ENCODE measurements at places on chromosomes 2 and 18. TPM values are rescaled to one million over a fixed set of nuclear protein-coding genes. Genes with fewer than 3 reads are reported as not detected.
A peak's percentile ranks its signal among the peaks of the same experiment; 100 is the strongest.

The MAB21L4 gene
- total RNA-seq: not detected

DNA sequence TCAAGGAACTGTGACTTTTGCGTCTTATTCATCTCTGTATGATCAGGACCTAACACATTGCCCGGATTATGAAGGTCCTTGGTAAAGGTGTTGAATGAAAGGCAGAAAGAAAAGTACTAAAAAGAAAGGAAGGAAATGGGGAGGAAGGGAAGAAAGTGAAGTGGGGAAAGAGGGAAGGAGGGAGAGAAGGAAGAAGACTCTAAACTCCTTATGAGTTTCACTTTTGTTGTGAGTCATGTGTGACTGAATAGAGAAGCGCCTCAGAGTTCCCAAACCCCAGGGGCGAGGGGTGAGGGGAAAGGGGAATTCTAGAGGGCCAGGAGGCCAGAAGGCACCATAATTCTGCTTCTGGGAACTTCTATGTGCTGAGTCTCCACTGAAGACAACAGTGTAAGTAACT, 30.9 kb upstream of the OSBPL6 start:
- H3K27me3 ChIP-seq: no peaks in the 10 kb centered on the region
- no peaks in the 10 kb centered on the region for H3K36me3 ChIP-seq
- H3K27ac ChIP-seq: no peak overlapping the region
- DNase-seq: no peak
- H3K4me3 ChIP-seq: no peak overlapping the region

DNA sequence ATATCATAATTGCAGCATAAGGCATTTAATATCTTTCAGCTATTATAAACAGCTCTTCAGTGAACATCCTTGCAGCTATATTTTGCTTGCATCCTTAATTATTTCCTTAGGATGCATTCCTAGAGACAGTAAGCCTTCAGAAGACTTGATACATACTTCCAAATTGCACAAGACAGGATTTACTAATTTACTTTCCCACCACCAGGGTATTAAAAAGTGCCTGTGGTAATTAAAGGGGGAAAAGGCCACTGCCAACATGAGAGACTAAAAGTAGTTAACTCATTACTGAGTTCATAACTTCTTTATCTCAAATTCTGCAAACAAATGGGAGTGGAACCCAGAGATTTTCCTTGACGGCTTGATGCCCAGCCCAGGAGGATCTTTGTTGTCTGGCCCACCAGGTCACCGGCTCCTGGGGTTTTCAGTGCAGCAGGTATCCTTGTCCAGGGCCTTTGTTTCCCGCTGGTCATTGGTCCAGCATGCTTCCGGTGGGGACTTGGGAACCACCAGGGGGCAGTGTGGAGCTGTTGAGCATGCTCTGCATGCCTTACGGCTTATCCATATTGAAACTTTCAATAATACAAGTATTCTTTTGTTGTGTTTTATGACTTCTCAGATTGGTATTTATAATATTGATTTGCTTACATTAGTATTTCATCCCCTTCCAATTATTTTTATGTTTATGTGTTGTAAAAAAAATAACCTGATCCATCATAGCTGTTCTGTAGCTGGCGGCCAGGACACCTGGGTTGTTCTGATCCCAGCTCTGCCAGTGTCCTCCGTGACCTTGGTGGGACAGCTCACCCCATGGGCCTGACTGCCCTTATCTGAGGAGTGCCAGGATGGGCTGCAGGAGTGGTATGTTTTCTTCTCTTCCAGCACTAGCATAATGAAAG, 61.4 kb downstream of the TGOLN2 start:
- peak; percentile 25 for DNase-seq
- peaks cover 39% of the 10 kb centered on the region for H3K4me1 ChIP-seq
- no peak overlapping the region for H3K4me3 ChIP-seq
- no peaks in the 10 kb centered on the region for H3K27me3 ChIP-seq
- no peak overlapping the region for H3K27ac ChIP-seq

The OSBPL6 gene
- total RNA-seq: 2.3 TPM

- no peaks in the 10 kb centered on the region for H3K36me3 ChIP-seq
- H3K4me3 ChIP-seq: no peak overlapping the region
- H3K4me1 ChIP-seq: peaks cover 7% of the 10 kb centered on the region
- DNase-seq: peak; percentile 69
These were observed 87.6 kb downstream of the CYRIA start for GRCh38 chr2:16578081-16578480.

DNA sequence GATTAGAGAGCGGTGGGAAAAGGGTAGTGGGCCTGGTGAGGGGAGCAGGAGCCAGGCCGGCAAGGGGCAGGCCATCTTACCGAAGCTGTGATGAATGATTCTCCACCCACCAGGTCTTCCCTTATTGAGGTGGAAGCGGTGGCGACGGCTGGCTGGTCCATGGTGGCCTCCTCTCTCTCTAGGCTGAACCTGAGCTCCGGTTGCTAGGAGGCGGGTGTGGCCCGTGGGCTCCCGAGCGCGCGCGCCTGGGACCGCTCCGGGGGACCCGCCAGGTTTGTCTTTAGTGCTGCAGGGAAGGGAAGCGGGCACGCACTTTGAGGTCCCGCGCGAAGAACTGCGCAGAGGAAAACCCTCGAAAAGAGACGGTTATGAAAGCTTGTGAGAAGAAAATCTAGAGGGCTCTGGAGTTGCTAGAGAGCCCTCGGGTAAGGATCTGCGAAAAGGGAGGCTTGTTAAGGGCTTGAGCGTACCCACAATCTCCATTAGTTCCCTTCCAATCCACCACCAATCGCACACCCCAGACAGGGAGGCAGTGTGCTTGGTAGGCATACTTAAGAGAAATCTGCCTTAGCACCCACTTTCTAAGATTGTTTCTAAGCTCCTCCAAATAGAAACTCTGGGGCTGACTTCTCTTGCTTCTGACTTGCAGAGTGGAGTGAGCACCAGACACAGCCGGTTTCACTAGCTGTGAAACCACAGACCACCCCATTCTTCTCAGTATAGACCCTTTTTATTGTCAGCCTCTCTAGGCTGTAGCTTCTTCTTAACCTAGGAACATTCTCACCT, at the start of gene STPG4:
Gene STPG4, minus strand, starts transcription at position 218 of the 786 bp plus-strand sequence. Its CDS starts 57 bp downstream, at position 161.
- H3K27ac ChIP-seq: no peak within 1 kb of the TSS
- H3K36me3 ChIP-seq: peaks cover 9% of the 10 kb centered on the region
- H3K4me1 ChIP-seq: no peaks in the 10 kb centered on the region
- H3K4me3 ChIP-seq: no peak within 1 kb of the TSS
- DNase-seq: no peak

The CHRND gene
- total RNA-seq: not detected

DNA sequence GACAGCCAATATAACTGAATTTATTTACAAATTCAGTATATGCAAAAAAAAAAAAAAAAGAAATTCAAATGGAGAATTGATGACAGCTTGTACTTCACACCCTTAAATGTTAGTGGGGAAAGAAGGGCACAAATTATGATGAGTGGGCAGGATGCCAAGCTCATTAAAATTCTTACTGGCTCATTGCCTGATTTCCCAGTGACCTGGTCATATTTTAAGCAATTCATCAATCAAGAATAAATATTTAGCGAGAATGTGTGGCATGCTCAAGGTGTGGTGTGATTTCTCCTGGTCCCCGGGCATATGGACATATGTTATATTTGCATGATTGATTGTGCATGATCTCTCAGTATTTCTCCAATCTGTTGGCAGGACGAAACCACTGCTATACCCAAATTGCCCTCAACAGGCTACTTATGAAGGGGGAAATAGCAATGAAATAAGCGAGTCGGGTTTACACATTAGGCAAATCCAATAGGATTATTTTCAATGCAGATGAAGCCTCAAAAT, 883.0 kb downstream of the LRRTM4 start:
- DNase-seq: no peak
- no peaks in the 10 kb centered on the region for H3K4me1 ChIP-seq
- no peak overlapping the region for H3K4me3 ChIP-seq
- no peak overlapping the region for H3K27ac ChIP-seq

The ACVR2A gene
- 7.5 TPM for total RNA-seq

- H3K4me1 ChIP-seq: no peaks in the 10 kb centered on the region
- no peaks in the 10 kb centered on the region for H3K36me3 ChIP-seq
- no peaks in the 10 kb centered on the region for H3K27me3 ChIP-seq
- H3K27ac ChIP-seq: no peak overlapping the region
These were observed 36.8 kb upstream of the CPS1 start for GRCh38 chr2:210519594-210519993.

GRCh38 chr18:2442006-2442405, 129.3 kb downstream of the METTL4 start:
- H3K4me1 ChIP-seq: no peaks in the 10 kb centered on the region
- no peak overlapping the region for H3K4me3 ChIP-seq
- DNase-seq: no peak

The XIRP2 gene
- total RNA-seq: 0.66 TPM

- no peak overlapping the region for H3K27ac ChIP-seq
- DNase-seq: no peak
- peaks cover 15% of the 10 kb centered on the region for H3K4me1 ChIP-seq
These were observed 98.6 kb downstream of the NOL10 start for GRCh38 chr2:10591207-10591606.

DNA sequence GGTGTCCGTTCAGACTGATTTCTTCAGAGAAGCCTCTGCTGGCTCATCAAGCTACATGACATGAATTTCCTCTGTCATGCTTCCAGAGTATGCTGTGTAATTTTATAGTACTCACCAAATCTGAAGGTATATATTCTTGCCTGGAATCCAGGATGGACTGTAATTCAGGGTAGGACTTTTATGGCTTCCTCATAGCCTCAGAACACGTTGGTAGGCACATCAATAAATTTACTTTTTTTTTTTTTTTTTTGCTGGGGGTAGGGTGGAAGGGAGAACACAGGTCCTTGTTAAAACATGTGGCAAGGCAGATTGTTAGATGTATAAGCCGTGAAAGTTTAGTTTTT, 34.4 kb downstream of the MTA3 start:
- DNase-seq: no peak
- H3K27me3 ChIP-seq: no peaks in the 10 kb centered on the region
- peaks cover 3% of the 10 kb centered on the region for H3K4me1 ChIP-seq
- H3K36me3 ChIP-seq: no peaks in the 10 kb centered on the region

The HOXD12 gene
- not detected for total RNA-seq

DNA sequence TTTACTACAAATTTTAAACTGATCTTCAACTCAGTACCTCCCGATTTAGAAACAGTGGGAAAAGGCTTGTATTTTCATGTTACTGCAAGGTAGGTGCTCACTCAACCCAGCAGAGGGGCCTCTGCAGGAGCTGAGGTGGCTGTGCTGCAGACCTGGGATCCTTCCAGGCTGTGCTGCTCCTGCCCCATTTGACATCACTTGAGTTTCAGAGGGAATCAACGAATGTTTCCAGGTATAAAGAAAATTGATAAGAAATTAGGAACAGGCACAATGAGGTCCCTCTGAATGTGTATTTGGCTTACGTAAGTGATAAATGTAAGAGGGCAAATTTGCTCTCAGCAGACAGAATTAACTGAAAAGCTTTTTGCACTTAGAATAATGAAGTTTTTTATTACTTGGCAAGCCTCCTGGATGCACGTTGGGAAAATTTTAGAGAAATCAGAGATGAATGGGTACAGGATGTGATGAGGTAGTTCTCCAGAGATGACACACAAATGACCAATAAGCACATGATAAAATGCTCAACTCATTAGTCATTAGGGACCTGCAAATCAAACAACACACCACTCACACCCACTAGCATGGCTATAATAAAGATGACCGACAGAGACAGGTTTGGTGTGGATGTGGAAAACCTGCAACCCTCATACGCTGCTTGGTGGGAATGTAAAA, 114.0 kb downstream of the NOL10 start:
- no peaks in the 10 kb centered on the region for H3K27me3 ChIP-seq
- peak overlapping the region; percentile 89 for H3K27ac ChIP-seq
- peaks cover 2% of the 10 kb centered on the region for H3K36me3 ChIP-seq
- peak; percentile 82 for DNase-seq

GRCh38 chr18:9764011-9764481, 55.9 kb downstream of the RAB31 start:
- H3K27me3 ChIP-seq: no peaks in the 10 kb centered on the region
- no peak overlapping the region for H3K27ac ChIP-seq
- H3K4me1 ChIP-seq: no peaks in the 10 kb centered on the region
- H3K4me3 ChIP-seq: no peak overlapping the region
- DNase-seq: no peak
- H3K36me3 ChIP-seq: no peaks in the 10 kb centered on the region

- H3K36me3 ChIP-seq: no peaks in the 10 kb centered on the region
- H3K4me1 ChIP-seq: peaks cover 11% of the 10 kb centered on the region
- H3K27me3 ChIP-seq: peaks cover 7% of the 10 kb centered on the region
- H3K4me3 ChIP-seq: peak overlapping the region; percentile 44
- H3K27ac ChIP-seq: peak overlapping the region; percentile 85
- DNase-seq: no peak
These were observed 16.9 kb upstream of the HAAO start for GRCh38 chr2:42809131-42809818.

The G6PC2 gene
- not detected for total RNA-seq

The STEAP3 gene
- 17.4 TPM for total RNA-seq

DNA sequence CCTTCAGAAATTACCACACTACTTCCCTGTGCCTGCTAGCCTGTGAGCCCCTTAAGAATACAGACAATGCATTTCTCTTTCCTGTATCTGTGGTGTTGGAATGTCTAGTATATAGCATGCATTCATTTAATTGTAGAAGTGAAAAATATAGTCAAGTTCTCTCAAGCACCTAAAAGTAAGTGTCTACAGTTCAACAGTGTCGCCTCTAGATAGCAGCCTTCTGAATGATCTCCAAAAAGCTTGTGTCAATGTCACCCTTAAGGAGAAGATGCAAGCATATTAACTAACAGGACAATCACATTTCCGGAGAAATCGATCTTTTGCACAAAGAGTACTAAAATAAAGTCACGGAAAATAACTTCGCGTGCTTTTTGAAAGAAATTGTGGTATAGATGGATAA, 27.5 kb upstream of the DSG3 start:
- H3K36me3 ChIP-seq: no peaks in the 10 kb centered on the region
- H3K27ac ChIP-seq: no peak overlapping the region
- no peak for DNase-seq

DNA sequence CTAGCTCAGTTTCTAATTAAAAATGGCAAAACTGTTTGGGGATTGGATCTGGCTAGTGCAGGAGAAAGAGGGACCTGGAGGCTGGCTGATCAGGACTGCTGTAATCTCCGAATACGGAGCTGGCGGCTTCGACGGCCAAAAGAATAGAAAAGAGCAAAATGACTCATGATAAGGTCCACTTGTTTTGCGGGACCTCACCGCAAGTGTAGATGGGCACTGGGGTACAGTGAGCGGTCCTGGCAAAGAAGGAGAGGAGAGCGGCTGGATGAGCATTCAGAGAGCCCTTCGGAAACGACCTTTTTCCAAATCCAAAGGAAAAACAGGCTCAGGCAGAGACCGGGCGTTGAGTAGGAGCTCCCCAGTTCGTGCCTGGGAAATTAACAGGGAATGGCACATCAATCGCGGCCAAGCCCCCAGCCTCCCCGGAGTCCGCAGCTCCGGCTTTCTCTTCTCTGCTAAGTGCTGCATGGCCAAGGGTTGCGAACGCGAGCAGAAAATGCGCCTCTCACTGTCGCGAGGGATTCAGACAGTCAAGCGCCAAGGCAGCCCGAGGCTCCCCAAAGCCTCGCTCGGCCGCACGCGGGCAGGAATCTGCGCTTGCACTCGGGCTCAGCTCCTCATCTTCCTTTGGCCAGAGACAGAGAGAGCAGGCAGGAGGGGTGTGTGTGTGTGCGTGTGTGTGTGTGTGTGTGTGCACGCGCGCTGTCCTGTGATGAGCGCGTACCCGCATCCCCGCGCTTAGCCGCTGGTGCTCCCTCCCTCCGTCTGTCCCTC, 1.8 kb downstream of the DCC start:
- no peak overlapping the region for H3K27ac ChIP-seq
- H3K4me1 ChIP-seq: no peaks in the 10 kb centered on the region
- no peaks in the 10 kb centered on the region for H3K36me3 ChIP-seq
- H3K4me3 ChIP-seq: no peak overlapping the region

GRCh38 chr2:26679867-26680266, 12.7 kb upstream of the KCNK3 start:
- no peak overlapping the region for H3K4me3 ChIP-seq
- DNase-seq: no peak
- H3K27ac ChIP-seq: no peak overlapping the region
- no peaks in the 10 kb centered on the region for H3K4me1 ChIP-seq

The MAL gene
- not detected for total RNA-seq

Measured in endothelial cell of umbilical vein (primary cell).